ENCODE measurements at places on chromosomes 6 and 20.
A peak's percentile ranks its signal among the peaks of the same experiment; 100 is the strongest.

GRCh38 chr20:63323357-63323981 is 30.5 kb downstream of the COL20A1 start:
- DNase-seq = no peak

- DNase-seq = no peak
These were observed 95.6 kb upstream of the PHACTR3 start for GRCh38 chr20:59508729-59509128.

- DNase-seq = no peak
These were observed 221.1 kb upstream of the PREP start for GRCh38 chr6:105624021-105624420.

DNA sequence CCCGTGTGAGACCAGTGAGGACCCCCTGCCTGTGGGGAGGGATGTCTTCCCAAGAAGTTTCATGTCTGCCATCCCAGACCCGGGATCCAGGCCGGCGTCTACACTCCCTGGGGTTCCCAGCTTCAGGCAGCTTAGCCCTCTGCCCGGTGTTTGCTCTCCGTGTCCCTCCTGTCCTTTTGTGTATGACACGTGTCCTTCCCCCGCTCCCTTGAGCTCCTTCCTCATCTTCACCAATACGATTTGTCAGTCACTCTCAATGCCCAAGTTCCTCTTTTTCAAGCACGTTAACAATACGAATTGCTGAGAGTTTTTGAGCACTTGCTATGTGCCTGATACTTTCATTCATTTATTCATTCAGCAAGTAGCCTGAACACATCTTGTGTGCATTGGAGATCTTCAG is 115.6 kb upstream of the PTPN1 start:
- DNase-seq = no peak

DNA sequence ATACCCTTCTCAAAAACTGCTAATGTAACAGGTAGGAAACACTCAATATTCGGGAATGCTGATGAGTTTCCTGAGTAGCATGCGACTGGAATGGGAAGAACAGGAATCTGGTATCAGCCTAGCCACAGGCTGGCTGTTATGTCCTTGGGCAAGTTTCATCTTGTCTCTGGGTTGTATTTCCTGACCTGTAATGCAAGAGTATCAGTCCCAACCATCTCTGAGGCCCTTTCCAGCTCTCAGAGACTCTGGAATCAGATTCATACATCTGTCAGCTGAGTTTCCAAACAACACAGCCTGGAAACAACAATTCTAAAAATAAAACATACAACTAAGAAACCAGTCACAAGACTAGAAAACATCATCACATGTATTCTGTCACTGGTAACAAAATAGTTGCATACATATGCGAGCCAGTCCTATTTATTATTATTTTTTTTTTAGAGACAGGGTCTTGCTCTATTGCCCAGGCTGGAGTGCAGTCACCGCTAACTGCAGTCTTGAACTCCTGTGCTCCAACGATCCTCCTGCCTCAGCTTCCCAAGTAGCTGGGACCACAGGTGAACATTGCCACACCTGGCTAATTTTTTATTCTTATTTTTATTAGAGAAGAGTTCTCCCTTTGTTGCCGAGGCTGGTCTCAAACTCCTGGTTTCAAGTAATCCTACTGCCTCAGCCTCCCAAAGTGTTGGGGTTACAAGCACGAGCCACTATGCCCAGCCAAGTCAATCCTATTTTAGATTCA is 16.7 kb upstream of the TFAP2A start:
- no peak for DNase-seq

DNA sequence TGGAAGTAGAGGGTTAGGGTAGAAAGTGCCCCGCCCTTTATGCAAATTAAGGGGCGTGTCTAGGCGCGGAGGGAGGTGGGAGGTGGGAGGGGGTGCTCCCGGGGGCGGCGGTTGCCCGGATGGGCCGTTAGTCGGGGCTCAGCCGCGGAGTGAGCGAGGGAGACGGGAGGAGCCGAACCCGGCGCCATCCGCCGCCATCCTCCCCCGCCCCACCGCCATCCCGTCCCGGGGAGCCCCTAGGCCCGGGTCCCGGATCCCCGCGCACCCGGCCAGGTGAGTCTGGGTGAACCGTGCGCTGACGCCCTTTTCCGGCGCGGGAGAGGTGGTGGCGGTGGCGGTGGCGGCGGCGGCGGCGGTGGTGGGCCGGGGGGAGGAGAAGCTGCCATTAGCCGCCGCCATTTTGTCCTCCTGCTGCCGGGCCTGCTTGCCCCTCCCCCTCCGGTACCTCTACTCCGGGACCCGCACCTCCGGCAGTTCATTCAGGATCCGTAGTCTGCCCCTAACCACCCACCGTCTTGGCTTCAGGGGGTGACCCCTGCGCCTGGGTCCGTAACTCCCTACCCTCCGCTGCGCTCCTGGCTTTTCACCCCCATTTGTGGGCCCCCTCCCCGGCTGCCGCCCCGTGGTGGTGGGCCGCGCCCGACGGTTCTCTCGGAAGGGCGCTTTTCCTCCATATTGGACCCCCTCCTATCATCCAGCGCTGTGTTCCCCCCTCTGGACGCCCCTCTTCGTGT is at the start of gene PRRC2A:
Gene PRRC2A (plus strand): TSS at position 130 of the 734 bp plus-strand sequence. CDS start 2,075 bp downstream, outside the sequence.
- DNase-seq = peak; percentile 76

- DNase-seq = no peak
These were observed 41.3 kb upstream of the DDR1 start for GRCh38 chr6:30842754-30843610.

DNA sequence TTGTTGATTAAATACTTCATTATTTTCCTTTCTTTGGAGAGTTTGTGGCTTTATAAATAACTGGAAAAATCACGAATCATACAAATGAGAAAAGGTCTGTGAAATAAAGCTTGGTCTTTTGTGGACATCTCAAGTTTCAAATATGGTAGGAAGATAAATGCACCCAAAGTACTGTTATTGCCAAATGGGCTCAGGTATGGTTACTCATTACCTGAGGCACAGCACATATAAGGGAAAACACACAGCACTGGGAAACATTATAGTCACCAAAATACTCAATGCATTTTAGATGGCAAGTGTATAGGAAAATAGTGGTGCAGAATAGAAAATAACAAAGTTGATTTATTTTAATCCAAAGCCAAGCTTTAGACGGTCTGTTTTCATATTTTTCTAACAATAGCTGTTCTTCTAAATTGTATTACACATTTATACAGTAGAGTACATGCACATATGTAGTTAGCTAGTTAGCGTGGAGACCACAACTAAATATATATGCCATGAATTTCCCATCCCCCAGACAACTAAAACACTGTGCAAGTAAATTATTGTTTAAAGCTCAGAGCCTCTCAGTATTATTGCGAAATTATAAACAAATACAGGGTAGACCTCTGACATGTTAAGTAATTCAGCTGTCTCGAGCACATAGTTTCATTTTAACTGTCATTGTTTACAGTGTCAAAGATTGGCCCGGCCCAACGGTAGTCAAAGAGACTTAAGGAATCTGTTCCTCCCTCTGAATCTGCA is 336.0 kb downstream of the SYNE1 start:
- DNase-seq = peak; percentile 73

Data from HCEC 1CT (cell line).